ENCODE measurements at places on chromosomes 13 and 19.

DNA sequence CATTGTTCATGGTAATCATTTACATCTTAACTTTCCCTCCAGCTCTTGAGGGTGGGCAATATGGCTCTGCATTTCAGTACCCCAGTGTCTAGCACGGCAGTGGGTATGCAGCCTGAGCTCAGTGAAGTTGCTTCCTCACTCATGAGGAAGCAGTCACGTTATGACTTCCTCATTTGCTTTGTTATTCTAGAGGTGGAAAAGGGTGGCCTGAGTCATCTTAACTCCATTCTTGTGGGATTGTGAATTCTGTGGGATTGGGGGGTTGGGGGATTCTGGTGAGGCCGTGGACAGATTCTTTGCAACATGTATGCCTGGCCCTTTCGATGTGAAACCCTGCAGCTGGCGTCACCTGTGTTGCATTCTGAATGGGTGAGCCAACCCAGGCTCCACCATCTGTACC, 406.7 kb upstream of the ZNF507 start:
- no peak for DNase-seq

DNA sequence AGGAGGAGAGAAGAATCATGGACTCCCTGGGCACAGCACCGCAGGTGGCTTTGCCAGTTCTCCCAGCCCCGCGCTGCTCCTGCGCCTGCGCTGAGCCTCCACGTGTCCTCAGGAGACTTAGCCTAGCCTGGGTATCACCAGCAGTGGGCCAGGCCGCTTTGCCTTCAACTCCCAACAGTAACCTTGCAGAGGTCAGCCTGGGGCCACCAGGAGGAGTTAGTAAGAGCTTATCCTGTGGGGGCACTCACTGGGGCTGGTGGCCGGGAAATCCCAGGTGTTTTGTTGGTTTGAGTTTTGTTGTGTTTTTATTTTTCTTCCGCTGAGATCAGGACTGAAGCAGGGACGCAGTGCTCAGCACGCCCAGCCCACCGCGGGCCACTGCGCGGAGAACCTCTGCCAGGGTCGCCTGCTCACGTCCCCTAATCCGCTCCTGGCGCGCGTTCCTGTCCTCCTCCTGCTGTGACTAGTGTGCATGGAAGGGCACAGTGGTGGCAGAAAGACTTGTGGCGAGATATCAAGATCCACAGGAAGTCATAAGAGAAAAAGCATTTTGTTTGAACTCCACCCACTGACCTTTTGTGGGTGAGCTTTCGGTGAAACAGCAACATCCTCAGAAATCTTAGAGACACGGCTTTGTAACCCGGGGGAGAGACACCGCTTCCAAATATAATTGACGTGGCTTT, 207.4 kb upstream of the RFC3 start:
- peak; percentile 60 for DNase-seq

DNA sequence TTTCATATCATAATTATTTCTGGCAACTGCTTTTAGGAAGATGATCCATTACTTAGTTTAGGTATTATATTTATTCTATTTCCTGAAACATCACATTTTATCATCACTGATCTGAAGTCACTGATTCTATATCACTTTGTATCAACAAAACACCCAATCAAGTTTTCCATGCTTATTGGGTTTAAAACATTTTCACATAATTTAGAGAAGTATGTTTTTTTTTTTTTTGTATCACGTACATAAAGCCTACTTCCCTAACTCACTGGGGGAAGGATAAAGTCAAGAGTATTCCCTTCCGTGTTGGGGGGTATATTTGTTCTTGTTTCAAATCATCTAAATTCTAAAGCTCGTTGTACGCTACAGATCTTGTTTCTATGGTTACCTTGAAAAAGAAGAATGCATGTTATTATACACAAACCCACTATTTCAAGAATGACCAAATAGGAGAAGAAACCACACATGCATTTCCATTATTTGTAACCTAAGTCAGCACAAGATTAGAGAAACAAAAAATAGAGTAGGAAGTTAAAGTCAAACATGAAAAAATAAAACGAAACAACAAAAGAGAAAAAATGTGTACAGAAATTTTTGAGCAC, 637.2 kb upstream of the MIR17HG start:
- no peak for DNase-seq

DNA sequence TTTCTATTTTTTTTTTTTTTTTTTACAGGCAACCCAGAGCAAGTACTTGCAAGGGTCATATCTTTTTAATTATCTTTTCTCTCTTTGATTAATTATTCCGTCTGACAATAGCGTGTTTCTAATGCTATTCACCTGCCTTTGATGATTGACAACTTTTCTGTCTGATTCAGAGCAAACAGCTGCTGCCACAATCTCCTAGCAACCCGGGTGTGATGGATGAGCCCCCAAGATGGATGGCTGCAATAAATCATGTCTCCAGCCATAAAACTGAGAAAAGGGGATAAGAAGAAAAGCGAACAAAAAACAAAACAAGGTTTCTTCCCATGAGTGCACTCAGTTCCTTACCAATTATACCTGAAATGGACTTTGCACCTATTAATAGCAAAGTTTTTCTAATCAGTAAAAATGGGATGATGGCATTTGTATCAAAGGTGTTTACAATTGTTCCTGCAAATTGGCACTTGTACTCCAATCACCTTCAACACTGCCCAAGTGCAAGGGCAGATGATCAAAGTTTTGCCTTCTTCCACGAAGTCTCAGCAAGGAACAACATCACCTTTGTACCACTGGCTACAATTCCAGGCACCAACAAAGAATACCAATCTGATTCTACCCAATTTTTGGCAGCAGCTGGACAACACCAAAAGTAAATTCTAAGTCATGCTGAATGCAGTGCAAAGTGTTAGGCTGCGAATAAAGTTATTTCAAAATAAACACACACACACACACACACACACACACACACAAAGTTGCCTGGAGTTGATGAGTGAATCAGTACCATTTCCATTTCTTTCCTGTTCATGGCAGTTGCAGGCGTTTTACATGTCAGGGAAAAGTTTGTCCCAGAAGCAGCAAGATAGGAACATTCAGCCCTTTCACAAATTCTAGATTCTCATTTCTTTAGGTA, 12.0 kb downstream of the TSHZ3 start:
- no peak for DNase-seq

- no peak for DNase-seq
Measured at GRCh38 chr13:90055121-90055520, 1292.4 kb upstream of the MIR17HG start.

DNA sequence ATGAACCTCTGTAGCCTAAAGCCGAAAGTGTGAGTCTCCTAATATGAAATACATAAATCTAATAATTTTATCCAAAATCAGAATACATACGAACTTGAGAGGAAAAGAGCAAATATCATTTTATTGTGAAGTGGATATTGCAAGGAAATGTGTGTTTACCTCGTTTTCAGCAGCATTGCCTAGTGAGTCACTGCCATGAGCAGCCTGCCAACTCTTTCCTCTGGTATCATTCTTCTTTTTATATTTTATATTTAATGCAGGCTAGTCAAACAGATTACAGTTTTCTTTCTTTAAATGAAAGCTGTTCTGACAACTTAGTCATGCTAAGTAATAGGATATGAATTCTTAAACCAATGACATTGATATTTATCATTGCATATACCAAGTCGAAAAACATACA, 44.2 kb downstream of the EDNRB start:
- no peak for DNase-seq

GRCh38 chr13:45903051-45903813, 51.7 kb upstream of the SIAH3 start:
- DNase-seq: no peak

DNA sequence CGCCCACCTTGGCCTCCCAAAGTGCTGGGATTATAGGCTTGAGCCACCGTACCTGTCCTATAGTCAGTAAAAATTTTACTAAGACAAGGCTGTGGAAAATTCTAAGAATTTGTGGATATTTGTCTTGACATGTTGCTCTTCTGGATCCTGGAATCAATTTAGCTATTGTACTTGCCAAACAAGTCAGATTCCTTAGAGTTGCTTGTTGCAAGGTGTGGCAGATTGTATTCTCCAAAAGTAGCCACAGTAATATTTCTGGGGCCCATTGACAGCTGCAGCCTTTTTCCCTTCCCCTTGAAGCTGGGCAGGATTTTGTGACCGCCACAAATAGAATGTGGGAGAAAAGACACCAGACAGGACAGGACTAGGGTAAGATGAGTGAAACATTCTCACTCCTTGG, 98.8 kb upstream of the TMTC4 start:
- no peak for DNase-seq

DNA sequence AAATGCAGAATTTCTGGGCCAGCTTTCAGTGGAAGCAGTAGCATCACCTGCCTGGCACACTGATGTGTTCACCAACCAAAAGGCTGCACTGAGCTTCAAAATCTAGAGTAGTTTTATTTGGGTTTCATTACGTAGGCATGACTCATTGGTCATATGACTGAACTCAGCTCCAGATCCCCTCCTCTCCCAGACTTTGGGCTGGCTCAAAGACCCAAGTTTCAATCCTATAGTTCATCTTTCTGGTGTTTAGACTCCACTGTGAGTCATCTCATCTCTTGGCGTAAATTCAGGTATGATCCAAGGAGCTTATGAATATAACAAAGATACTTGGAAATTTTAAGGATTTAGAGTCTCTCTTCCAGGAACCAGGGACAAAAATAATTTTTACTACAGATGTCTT, 17.7 kb downstream of the ZMYM5 start:
- peak; percentile 14 for DNase-seq

DNA sequence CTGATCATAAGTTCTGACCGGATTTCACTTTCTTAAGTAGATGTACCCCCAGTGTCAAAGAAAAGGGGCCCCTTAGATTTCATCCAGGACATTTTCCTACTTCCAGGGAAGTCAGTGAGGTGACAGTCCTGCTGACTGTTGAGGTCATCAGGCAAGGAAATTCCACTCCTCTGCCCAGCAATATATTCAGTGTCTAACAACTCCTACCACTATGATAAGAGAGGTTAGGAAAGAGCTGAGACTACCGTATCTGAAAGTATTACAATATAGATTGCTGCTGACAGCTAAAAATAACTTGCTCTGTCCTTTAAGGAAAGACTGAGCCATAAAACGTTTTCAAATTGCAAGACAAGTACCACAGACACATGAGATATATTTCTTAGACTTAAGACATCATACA, 325.1 kb downstream of the EFNB2 start:
- no peak for DNase-seq

DNA sequence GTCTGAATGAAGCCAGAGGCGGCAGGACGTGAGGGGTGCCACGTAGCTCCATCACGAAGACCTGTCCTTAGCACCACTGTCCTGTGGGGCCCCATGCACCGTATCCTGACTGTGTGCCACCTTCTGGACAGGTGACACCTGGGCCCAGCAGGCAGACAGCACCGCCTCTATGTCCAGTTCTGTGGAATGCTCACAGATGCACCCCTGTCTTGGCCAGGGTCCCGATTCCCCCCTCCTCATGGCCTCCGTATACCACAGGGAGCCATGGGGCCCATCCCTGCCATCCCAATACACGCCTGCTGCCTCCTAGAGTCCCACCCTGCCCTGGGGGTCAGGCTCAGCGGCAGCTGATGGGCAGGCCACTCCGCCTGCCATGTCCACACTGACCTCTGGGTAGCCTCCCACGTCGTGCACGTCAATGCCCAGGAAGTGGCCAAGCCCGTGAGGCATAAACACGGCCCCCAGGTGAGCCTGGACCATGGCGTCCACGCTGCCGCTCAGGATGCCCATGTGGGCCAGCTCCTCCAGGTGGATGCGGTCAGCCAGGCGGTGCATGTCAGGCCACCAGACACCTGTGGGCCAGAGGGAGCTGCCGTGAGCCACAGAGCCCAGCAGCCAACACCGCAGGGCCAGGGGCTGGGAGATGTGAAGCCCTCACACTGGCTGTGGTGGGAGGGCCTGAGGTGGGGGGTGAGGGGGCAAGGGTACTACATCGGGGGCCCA, 17.6 kb downstream of the CEBPG start:
- no peak for DNase-seq
